ENCODE measurements at places on chromosomes 7 and 10.

GRCh38 chr10:101841826-101842225 lies 1.8 kb downstream of the KCNIP2 start:
- DNase-seq: no peak

GRCh38 chr10:5545778-5546710 lies 21.3 kb downstream of the CALML3 start:
- peak; percentile 55 for DNase-seq

DNA sequence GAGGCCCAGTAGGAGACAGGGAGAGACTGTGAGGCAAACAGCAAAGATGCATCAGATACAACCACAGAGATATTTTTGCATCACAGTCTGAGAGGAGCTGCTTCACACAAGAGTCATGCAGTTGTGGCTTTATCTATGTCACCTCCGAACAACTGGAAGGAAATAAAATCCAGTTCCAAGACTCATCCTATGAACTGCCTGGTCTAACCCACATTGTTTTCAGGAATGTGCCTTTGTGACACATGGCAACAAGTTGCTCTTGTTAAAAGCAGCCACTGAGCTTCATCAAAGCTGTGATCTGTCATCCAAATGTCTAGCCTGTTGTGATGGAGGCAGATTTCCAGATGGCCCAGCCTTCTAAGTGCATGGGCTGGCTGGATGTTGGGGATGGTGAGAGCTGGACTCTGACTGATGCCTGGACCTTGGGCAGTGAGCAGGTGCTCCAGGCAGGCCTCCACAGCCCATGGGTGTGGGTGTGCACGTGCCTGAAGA lies 255.0 kb downstream of the BMPER start:
- DNase-seq: no peak

DNA sequence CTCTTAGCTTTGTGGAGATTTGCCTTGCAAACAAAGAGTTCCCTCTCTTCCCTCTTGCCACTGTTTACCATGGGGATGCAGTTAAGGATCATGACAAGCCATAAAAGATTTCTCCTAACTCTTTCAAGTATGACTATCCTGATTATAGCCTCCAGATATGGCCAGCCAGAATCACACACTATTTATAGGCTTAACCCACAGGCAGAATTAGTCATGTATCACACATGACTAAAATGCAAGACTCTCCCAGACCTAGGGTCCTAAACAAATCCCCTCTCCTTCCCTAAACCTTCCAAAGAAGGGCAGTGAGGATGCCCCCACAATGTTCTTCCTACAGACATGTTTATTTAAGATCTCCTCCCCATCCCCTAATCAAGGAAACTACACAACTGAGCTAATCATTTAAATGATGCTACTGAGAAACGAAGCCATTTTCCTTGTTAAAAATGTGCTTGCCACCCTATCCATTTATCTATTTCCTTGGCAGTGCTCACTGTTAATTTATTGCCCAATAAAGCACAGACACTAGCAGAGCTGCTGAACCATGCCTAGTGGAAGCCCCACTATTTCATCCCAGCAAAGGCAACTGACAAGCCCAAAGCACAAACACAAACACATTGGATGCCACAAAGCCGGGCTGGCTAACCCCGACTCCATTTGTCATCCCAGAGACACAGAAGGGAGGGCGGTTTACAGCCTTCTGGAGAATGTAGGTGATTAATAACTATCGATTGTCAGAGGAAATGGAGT lies 363.4 kb downstream of the KCNMA1 start:
- DNase-seq: no peak

- no peak for DNase-seq
Observed at GRCh38 chr7:106270122-106270977, 14.4 kb downstream of the NAMPT start.

DNA sequence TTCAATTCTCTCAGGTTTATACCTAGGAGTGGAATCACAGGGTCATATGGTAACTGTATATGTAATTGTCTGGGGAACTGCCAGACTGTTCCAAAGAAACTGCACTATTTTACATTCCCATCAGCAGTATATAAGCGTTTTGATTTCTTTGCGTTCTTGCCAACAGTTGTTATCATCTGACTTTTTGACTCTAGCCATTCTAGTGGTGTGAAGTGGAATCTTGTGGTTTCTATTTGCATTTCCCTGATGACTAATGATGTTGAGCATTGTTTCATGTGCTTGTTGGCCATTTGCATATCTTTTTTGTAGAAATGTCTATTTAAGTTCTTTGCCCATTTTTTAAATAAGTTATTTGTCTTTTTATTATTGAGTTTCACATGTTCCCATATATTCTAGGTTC lies 44.3 kb upstream of the ZC3HAV1 start:
- DNase-seq: no peak

Measured in ovary (tissue), 10 donors.